Panc1 (cell line): ENCODE measurements at places on chromosomes 5 and 9. TPM values are rescaled to one million over a fixed set of nuclear protein-coding genes. Genes with fewer than 3 reads are reported as not detected.

GRCh38 chr9:136400038-136400834 is at the start of gene SNAPC4:
Gene SNAPC4, minus strand, starts transcription at chr9:136400170. Its CDS starts 1,742 bp downstream, at chr9:136398428.
- DNase-seq = peak; percentile 17

DNA sequence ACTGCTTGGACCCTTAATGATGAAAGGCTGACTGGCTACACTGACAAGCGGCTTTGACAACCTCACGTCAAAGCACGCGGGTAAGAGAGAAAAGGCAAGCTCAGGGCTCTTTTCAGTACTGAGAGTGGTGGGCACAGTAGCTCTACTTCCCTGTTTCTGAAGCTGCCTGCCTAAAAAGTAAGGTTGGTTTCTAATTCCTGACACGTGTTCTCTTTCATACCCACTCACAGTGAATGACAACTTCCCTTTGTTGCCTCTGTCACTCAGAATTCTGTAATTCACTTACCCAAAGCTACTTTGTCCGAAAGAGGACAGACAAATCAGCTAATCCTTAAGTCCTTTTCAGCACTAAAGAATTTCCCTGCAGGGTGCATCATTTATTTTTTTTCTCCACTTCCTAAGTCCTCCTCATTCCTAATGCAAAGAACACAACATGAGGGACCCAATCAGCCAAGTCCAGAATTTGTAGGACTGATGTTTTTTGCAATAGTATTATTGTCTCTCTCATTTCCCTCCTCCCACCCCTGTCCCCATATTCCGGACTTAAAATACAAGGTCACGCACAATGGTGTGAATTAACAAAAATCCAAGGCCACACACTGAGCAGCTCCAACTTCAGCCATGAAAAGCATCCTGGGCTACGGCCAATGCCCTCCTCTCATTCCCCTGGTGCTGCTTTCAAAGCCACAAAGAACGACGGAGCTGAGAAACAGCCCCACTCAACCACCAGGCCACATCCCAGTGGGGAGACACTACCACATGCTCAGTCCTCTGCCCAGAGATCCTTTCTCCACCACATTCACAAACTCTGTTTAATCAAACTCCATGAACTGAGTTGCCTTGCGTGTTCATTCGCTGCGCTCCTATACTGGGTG is 221.0 kb downstream of the TSSK1B start:
- DNase-seq = no peak

Gene PHAX
- total RNA-seq = 46.2 TPM

GRCh38 chr5:116411101-116411571 is 163.5 kb downstream of the SEMA6A start:
- no peak for DNase-seq

Gene IL33
- not detected for total RNA-seq

DNA sequence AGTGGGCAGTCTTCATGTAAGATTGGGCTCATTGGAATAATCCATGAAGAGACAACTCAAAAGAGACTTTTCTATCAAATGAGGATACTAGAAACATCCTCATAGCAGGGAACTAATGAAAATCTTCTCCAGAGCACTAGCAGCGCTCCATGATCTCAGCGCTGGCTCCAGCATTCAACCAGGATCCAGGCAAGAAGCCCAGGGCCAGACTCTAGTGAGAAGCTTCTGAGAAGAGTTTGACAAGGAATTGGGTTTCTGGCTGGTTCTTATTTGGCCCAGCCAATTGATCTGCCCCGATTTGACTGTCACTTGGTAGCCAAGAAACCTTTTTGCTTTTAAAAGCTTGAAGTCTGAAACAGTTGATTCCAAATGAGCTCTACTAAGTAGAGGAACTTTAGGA is 60.1 kb downstream of the AOPEP start:
- DNase-seq = no peak

- DNase-seq = no peak
These were observed 1.8 kb downstream of the RPL35 start for GRCh38 chr9:124859803-124860581.

Gene PAEP
- total RNA-seq = not detected

GRCh38 chr5:9499498-9499876 is 46.4 kb downstream of the SEMA5A start:
- no peak for DNase-seq

- DNase-seq = peak; percentile 42
These were observed 32.7 kb downstream of the DMRT3 start for GRCh38 chr9:1009101-1009707.

Gene NMUR2
- not detected for total RNA-seq

GRCh38 chr5:85017261-85017660 is 632.6 kb upstream of the EDIL3 start:
- DNase-seq = no peak

GRCh38 chr9:91034976-91035824 is 233.6 kb downstream of the SYK start:
- no peak for DNase-seq

DNA sequence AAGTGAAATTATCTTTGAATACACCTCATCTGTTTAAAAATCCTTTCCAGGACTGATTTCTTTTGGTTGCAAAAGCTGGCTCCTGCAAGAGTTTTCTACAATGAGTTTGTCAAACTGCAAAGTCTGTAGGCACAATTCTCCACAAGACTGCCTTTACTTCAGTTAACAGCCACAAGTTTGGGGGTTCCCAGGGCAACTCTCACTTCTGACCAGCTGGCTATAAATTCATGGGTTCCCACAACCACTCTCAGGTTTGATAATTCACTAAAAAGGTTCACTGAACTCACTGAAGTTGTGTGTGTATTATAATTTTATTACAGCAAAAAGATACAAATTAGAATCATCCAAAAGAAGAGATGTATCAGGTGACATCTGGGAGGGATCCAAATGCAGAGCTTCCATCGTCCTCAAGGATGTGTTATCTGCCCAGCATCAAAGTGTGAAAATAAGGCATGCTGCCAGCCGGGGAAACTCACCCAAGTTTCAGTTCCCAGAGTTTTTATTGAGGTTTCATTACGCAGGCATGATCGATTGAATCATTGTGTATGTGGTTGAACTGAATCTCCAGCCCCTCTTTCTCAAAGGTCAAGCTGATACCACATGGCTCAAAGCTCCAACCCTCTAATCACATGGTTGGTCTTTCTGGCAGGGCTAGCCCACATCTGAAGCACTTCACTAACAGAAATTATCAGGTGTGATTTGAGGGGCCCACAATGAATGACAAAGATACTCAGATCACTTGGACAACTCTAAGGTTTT is 19.0 kb upstream of the PSIP1 start:
- DNase-seq = no peak

Gene ACTL7A
- not detected for total RNA-seq

DNA sequence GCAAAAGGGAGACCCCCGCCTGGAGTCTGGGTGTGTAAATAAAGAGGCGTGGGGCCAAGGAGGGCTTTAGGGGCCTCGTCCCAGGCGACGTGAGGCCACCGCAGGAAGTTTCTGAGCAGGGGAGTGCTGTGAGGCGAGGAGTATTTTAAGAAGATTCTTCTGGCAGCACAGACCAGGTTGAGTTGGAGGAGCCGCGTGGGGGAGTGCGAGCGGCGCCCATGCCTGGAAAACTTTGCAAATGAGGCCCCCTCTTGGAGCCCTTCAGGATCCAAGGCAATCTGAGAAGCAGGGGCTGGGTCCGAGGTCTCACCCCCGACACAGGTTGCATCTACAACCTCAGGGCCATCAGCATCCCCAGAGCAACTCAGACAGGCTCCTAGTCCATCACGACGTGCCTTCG is 24.3 kb upstream of the CPLX2 start:
- DNase-seq = no peak

Gene GFI1B
- 0.08 TPM for total RNA-seq

Gene ACOT12
- 0.74 TPM for total RNA-seq

DNA sequence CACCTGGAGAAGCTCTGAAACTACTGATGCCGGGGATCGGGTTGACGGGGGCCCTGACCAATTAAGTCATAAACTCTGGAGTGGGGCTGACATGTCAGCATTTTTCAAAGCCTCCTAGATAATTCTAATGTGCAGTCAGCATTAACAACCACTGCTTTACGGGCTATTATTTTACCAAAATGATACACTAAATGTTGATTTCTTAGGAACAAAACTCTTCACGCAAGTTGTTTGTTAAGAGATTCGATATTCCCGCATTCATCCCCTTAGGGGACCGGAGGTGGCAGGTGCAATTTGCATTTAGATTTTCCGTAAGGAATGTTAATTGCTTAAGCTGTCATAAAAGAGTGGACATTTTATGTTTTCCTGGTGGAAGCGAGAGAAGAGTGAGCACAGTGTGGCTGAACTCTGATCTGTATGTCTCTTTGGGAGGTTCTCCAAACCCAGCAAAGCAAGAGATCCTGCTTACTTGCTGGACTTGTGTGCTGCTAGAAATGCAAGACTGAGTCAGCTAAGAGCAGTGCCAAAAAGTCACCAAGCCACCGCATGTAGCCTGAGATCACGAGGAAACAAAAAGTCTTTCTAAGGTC is 77.6 kb downstream of the UGCG start:
- no peak for DNase-seq

Gene C8G
- total RNA-seq = 2.9 TPM

Gene PTPRD
- not detected for total RNA-seq

DNA sequence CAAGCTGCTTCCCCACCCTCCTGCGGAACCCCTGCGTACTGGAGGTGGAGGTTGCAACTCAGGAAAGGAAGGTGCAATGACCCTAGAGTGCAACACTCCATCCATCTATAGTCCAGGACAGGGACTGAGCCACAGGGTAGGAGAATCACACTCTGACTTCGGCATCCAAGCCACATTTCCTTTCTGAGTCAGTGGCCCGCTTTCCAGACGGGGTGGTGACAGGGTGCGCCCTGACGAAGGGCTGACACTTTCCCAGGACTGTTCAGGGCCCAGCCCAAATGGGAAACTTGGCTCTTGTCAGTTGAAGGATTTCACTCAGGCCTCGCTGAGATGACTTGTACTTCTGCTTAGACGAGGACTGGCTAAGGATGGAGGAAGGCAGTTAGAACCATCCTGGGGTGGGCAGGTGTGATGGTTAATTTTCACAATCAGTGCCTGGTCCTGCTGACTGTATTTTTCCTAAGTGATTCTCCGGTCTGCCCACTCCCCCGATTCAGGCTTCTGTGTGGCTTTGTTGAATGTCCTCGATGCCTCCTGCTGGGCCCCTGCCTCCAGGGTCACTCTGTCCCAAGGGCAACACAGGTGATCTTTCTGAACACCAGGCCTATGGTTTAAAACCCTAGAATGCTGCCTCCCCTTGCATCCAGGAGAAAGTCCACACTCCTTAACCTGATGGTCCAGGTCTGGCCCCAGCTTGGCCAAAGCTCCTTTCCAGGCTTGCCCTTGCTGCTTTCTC is 228.1 kb downstream of the FSTL4 start:
- no peak for DNase-seq

GRCh38 chr9:132997591-132997990 is 19.1 kb downstream of the GFI1B start:
- no peak for DNase-seq

DNA sequence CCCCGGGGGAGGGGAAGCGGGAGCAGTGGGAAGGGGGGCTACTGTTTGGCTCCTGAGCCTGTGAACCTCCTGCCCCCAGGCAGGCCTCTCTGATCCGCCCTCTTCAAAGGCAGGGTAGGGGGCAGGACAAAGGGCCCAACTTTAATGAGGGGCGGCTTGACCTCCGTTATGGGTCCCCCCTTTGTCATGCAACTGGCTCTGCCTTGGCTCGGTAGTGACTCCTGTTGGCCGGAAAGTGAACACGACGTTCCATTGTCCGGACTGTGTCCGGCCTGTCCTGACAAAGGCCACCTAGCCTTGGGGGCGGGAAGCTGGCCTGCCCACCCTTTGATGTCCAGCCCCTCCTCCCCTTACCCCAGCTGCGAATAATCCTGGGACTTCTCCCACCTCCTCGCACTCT is 1.3 kb downstream of the CDX1 start:
- no peak for DNase-seq

Gene AQP3
- 1.0 TPM for total RNA-seq
